Spinal cord (tissue), 10 donors: ENCODE measurements at places on chromosomes 12 and 14. TPM values are rescaled to one million over a fixed set of nuclear protein-coding genes. Genes with fewer than 3 reads are reported as not detected.

DNA sequence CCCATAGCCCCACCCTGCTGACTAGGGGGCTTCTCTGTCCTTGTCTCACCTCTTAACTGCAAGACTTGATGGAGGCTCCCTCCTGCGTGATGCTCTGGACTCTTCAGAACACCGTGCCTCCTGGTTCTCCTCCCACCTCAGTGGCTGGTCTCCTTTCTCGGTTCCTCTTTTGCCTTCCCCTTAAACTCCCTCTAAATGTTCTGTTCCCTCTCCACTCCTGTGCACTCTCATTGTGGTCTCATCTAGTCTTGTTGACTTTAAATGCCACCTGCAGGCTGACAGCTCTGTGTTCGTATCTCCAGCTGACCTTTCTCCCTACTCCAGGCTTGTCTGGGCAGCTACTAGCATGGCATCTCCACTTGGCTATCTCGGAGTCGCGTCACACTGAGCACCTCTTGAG is 28.3 kb downstream of the DYNC1H1 start:
- no peak for DNase-seq

GRCh38 chr12:47415054-47415453 is 290.8 kb downstream of the RPAP3 start:
- no peak for DNase-seq

DNA sequence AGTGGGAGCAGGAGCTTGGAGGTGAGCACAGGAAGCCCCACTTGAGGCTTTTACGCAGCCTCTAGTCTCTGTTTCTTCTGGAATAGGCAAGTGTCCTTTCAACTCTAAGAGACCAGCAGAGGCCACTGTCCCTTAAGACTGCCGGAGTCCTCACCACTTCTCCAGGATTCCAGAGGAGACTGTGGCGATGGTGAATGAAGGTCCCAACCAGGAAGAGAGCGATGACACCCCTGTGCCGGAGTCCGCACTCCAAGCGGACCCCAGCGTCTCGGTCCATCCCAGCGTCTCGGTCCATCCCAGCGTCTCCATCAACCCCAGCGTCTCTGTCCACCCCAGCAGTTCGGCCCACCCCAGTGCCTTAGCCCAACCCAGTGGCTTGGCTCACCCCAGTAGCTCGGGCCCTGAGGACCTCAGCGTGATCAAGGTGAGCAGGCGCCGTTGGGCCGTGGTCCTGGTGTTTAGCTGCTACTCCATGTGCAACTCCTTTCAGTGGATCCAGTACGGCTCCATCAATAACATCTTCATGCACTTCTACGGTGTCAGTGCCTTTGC is 442 bp downstream of the FLVCR2 start:
- peak; percentile 18 for DNase-seq

GRCh38 chr14:104390941-104391901 is 188.3 kb upstream of the C14orf180 start:
- no peak for DNase-seq

Gene IRAK3
- 11.4 TPM for total RNA-seq

DNA sequence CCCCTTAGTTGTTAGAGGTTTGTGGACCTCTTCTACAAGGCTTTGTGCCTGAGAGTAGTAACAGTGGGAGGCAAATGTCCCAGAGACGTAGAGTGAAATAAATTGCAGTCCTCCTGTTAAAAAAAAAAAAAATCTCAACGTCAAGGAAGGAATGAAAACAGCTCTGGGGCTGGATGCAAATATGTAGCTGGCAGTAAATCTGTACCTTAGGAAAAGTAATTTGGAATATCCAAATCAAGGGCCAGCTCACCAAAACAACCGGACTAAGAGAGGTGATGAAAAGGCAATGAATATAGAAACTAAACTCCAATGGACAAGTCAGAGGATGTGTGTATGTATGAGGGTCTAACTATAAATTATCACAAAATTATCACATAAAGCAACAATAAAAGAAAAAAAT is 27.0 kb downstream of the SINHCAF start:
- no peak for DNase-seq

- DNase-seq, result no peak
These were observed 3.4 kb downstream of the RHOF start for GRCh38 chr12:121789800-121790728.

DNA sequence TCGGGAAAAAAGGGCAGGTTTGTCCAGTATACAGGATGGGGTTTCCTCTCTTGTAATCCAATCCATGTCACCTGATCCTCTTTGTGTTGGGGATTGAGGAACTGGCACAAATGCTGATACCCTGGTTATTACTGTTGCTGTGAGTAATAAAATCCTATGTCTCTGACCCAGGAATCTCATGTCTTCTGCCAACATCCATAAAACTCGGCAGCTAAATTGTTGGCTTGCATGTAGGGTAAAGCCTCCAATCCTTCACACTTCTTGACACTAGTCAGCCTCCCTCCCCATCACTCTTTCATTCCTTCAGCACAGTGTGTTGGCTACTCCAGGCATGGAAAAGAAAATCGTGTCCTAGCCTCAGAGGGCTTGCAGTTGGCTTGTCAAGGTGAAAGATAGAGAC is 9.2 kb upstream of the NOS1 start:
- DNase-seq, result no peak

GRCh38 chr14:87430214-87430613 is 562.8 kb downstream of the GALC start:
- no peak for DNase-seq

DNA sequence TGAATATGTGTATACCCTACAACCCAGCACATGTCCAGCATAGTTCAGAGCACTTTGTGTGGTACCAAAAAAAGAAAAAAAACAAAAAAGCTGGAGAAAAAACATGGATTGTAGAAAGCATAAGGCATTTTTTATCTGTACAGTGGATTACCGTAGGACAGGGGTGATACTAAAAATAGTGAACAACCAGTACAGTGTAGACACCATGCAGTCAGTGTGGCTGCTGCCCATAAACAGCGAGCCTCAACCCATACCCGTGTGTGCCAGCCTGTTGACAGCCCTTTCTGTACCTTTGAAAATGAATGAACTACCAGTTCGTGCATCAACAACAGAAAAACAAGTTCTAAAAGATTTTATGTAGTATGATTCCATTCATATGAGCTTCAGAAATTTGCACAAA is 25.1 kb downstream of the RASSF8 start:
- no peak for DNase-seq
